Activated CD4-positive, CD25-positive, alpha-beta regulatory T cell treated with anti-CD3 and anti-CD28 coated beads, Interleukin-2, amount 50 U/mL, for 24 hours (primary cell): ENCODE measurements at places on chromosomes 6 and 20.

- no peak for ATAC-seq
Measured at GRCh38 chr6:119966484-119966883, 616.9 kb upstream of the MAN1A1 start.

DNA sequence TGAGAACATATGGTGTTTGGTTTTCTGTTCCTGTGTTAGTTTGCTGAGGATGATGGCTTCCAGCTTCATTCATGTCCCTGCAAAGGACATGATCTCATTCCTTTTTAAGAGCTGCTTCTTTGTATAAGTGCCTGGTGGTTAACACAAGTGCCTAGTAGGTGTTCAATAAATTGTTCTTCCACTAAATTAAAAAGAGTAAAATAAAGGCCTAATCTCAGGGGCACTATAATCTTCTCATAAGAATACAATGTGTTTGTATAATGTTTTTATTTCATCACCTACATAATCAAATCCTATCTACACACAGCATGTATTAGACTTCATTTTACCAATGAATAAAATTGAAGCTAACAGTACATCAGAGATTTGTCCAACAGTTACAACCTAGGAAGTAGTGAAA is 252.7 kb downstream of the KHDC1L start:
- no peak for ATAC-seq

- no peak for ATAC-seq
Measured at GRCh38 chr6:28656715-28657114, 131.0 kb downstream of the GPX5 start.

GRCh38 chr20:50194422-50194830 is 3.8 kb downstream of the CEBPB start:
- ATAC-seq: no peak

GRCh38 chr6:1797801-1798200 is 188.1 kb downstream of the FOXC1 start:
- no peak for ATAC-seq

DNA sequence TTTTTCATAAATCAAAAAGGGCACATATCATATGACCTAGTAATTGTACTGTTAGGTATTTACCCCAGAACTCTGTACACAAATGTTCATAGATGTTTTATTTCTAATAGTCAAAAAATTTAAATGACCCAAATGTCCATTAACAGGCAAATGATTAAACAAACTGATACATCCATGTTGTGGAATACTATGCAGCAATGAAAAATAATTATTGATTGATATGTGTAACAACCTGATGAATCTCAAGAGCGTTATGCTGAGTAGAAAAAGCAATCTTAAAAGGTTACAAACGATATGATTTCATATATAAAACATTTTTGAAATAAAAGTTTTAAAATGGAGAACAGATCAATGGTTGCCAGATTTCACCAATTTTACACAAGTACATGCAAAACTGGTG is 18.1 kb downstream of the HTR1B start:
- ATAC-seq: no peak

- no peak for ATAC-seq
Measured at GRCh38 chr6:146878168-146878951, 279.6 kb downstream of the ADGB start.

- no peak for ATAC-seq
Measured at GRCh38 chr6:127791779-127792528, 108.9 kb downstream of the THEMIS start.

DNA sequence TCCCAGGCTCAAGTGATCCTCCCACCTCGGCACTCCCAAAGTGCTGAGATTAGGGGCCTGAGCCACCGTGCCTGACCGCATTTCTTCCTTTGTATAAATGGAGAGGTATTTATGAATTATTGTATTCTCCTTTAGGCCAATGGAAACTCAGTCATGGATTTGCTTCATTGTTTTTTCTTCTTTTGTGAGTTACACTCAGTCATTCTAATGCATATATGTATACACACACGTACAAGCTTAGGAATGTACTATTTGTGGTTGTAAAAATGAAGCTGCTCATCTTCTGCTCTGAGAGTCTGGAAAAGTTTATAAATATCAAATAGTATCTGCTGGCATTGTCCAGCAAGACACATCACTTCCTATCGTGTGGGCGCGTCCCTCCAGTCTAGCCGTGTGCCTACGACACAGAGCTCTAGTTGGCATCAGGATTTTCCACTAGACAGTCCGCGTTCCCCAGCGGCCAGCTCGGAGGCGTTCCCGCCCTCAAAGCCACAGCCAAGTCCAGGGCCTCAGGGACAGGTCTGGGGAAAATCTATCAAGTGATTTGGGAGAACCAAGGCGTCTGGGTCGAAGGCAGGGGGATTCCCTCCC is 215.2 kb downstream of the NFATC2 start:
- ATAC-seq: no peak

DNA sequence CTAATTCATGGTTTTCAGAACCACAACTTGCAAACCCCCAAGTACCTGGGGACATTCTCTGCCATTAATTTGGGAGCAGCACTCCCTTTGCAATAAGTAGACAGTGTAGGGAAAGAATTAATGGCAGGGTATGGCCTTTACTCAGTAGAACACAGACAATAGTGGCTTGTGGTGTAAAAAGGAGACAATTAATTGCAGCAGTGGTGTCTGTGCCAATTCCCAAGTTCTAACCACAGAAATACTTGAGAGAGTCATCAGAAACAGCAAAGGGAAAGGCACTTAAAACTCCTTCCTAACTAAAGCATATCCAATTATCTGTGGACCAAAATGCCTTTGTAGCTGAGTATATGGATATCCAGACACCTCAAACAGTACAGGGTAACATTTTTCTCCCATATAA is 257.6 kb upstream of the POU3F2 start:
- no peak for ATAC-seq

DNA sequence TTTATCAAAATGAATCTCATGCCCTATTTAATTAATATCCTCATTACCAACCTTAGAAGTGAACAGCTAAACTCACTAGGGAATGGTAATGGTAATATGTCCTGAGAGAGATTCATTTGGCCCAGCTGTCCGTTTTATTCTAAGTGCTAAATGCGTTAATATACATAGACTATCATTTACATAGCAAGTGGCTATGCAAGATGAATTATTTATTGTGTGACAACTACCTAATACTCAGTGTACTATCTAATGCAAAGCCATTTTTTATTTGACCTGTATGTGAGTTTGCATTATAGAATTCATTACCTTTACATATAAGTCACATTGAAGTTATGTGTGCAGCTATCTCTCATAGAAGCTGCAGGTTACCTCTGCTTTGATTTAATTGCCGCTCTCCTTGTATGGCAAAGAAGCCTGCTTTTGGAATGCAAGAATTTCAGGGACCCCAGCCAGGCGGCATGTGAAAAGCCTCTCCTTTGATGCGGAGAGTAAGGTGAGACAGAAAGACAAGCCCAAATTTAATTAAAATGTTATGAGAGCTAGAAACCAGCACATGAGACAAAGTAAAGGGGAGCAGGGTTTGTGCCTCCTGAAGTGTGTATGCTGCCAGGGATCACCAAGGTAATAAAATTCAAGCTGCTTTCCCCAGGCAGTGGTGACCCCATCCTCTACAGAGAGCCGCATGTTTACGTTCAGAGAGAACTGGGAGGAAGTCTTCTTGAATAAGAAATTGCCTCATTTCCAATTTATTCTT is 693.0 kb upstream of the MAP3K7 start:
- no peak for ATAC-seq

DNA sequence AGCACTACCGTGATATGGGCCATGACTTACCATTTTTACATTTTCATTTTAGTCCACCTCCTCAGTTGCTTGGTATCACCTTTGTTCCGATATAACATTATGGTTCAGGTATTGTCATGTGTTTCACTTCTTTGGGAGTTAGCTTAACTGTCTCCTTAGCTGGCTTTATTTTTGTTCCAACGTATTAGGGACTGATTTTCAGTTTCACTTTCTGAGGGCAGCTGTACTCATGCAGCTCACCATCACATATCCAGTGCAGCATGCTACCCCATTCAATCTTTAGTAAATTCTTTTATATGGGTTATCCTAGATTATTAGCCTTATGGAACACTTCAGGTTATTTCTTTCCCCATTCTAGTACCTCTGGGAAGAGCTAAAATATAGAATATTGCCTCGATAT is 362.2 kb upstream of the IRAK1BP1 start:
- ATAC-seq: no peak

DNA sequence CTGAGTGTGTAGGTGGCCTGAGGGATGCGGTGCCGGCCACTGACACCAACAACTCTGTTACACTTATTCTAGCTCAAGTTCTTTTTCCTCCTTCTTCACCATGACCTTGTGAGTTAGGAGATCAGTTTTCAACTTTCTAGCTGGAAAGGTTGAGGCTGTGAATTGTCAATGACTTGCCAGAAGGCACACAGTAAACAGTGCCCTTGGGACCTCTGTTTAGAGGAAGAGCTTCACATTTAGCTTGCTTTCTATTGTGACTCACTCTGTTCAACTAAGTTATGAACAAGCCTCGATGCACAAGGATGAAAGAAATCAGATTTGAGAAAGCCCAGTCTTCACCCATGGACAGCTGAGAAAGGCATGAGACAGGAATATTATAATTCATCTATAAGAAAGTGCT is 455.6 kb downstream of the MAFB start:
- no peak for ATAC-seq

DNA sequence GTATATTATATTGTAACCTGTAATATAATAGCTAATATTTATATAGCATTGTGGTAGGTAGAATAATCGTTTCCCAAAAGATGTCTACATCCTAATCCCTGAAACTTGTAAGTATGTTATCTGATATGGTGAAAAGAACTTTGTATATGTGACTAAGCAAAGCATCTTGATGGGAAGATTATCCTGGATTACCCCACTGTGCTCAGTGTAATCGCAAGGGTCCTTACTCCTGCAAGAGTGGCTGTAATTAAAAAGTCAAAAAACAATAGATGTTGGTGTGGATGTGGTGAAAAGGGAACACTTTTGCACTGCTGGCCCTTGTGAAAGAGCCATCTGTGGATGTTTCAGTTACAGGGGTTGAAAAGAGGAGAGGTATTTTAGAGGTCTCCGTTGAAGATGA is 95.2 kb downstream of the EDN1 start:
- no peak for ATAC-seq

DNA sequence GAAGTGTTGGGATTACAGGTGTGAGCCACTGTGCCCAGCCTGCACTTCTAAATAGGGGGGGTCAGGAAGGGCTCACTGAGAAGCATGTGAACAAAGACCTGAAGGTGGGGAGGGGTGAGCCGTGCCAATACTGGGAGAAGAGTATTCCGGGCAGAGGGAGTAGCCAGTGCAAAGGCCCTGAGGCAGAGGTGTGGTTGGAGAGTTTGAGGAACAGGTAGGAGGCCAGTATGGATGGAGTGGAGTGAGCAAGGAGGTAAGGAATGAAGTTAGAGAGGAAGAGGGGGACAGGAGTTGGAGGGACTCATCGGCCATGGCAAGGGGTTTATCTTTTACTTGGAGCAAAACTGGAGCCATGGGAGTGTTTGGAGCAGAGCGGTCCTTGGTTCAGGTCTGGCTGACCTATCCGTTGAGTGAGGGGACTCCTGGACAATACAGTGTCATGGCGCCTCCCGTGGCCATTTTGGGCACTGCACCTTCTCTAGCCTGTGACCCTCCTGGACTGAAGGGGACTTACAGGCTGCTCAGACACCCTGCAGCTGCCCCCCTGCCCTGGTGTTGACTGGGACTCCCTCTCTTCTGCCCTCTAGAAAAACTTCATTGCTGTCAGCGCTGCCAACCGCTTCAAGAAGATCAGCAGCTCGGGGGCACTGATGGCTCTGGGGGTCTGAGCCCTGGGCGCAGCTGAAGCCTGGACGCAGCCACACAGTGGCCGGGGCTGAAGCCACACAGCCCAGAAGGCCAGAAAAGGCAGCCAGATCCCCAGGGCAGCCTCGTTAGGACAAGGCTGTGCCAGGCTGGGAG is 12.1 kb downstream of the FOXS1 start:
- ATAC-seq: no peak
